DMS79 treated with DMSO at 0.1 percent for 48 hours (cell line): ENCODE measurements at places on chromosomes 5 and 9.

DNA sequence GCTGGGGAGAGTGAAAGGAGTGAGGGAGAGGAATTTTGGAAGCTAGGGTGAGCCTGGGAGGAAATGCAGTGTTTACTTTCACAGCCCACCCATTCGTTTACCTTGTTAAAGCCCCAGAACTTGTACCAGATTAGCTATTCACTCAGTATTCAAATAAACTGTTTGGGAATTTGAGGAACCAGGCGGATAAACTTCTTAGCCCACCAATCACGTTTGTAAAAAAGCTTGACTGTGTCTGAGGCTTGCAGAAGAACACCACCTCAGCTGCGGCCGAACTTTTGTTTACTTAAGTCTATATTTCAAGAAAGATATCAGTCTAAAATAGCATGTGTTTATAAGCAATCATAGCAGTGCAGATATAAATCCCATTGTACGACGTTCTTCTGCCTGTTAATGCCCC, 5.2 kb upstream of the TLE1 start:
- DNase-seq, result no peak

GRCh38 chr9:7210854-7211637, 453.3 kb downstream of the KDM4C start:
- DNase-seq, result peak; percentile 82

- no peak for DNase-seq
Observed at GRCh38 chr5:176733406-176734262, 76.7 kb upstream of the UNC5A start.

GRCh38 chr5:80076131-80077050, 41.2 kb downstream of the THBS4 start:
- DNase-seq, result no peak

DNA sequence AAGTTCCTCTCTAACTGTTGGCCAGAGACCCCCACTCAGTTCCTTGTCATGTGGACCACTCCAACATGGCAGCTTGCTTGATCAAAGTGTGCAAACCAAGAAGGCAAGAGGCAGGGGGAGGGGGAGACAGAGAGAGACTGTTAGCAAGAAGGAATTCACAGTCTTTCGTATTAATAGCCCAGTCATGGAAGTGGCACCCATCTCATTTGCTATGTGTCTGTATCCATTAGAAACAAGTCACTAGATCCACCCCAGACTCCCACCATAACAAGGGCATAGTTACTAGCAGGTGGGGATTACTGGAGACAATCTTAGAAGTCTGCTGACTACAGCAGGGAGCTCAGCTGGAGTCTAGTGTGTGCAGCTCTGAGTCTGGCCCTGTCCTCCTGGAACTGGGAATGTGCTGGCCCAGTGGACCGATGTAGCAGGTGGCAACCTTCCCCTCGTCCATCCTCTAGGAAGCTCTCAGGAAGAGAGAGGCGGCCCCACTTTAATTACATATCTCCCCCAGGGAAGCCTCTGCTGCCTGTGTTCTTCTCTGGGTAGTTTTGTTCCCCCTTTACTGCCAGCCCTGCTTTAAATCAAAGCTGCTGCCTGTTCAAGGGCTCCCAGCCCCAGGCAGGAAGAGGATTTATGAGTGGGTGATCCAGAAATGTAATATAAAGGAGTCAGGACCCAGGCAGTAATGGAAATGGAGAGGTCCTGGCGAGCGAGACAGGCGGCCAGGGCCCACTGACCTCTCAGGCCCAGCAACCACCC, 47.8 kb upstream of the ALDH1B1 start:
- DNase-seq, result no peak
